ENCODE measurements at places on chromosomes 4 and X. TPM values are rescaled to one million over a fixed set of nuclear protein-coding genes. Genes with fewer than 3 reads are reported as not detected.

DNA sequence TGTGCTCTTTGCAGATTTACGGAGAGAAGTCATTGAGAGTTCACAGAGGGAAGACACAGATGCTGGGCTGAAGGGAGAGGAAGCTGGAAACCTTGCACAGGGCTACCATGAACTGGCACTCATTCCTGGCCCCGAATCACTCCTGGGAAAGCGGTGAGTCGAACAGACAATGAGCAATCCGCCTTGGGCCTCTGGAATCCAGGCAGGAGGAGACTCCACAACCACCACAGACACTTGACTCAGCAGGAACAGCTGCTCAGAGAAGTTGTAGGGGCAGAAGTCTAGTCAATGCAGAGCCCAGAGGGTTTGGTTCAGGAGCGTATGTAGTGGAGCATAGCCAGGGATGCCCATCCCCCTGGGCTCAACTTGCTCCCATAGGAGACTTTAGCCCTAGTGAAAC, 62.8 kb upstream of the GRIA3 start:
- no peak for DNase-seq

- DNase-seq, result no peak
Observed at GRCh38 chrX:43002526-43003203, 224.7 kb upstream of the PPP1R2C start.

DNA sequence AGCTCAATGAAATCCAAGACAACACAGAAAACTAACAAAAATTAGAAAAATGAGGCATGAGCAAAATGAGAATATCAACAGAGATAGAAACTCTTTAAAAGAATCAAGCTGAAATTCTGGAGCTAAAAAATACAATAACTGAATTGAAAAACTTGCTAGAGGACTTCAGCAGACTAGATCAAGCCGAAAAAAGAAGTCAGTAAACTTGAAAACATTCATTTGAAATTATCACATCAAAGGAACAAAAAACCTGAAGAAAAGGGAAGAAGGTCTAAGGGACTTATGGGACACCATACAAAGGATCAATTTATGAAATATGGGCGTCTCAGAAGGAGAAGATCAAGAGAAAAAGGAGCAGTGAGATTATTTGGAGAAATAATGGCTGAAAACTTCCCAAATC, 131.3 kb downstream of the PTCHD1 start:
- DNase-seq, result no peak

Gene PRR32
- polyA plus RNA-seq, result not detected

Gene PDGFRA
- 213 TPM for polyA plus RNA-seq

Measured in left renal cortex interstitium (tissue), 4 donors.